ENCODE measurements at places on chromosomes 12 and 14.

DNA sequence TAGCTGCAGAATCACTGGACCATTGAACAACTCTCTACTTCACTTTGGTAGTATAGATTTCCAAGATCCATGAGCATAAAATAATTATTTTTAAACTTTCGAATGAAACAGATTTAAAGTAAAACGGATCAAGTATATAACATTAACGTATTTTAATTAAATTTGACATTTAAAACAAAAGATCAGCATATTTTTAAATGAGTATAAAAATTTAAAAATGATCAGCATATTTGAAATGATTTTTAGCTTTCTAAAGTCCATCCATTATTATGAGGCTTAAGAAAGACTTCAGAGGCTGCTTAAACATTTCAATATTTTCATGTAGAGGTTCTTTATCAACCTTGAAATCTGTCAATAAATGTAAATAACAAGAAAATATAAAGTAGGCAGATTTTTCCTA, 5.2 kb upstream of the USP15 start:
- DNase-seq, result no peak

- no peak for DNase-seq
These were observed 151.1 kb downstream of the DACT1 start for GRCh38 chr14:58788655-58789503.

GRCh38 chr12:89245090-89245489, 107.2 kb downstream of the DUSP6 start:
- no peak for DNase-seq

DNA sequence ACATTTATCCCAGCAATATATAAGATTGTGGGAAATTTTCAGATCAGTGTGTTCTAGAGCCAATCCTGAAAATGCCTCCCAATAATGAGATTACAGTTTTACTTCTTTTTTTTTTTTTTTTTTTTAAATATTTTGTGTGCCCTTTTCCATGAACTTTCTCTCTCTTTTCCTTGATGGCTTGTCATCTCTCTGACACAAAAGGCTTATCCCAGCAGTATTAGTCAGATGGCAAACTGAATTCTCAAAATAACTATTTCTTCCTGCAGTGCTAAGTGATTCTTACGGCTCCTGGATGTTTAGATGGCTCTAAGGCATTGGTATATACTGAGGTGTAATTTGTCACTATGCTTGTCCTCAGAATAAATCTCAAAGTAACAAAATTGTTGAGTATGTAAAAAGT, 86.7 kb downstream of the LRP6 start:
- no peak for DNase-seq

GRCh38 chr12:64801381-64801780, 23.1 kb upstream of the TBC1D30 start:
- no peak for DNase-seq

DNA sequence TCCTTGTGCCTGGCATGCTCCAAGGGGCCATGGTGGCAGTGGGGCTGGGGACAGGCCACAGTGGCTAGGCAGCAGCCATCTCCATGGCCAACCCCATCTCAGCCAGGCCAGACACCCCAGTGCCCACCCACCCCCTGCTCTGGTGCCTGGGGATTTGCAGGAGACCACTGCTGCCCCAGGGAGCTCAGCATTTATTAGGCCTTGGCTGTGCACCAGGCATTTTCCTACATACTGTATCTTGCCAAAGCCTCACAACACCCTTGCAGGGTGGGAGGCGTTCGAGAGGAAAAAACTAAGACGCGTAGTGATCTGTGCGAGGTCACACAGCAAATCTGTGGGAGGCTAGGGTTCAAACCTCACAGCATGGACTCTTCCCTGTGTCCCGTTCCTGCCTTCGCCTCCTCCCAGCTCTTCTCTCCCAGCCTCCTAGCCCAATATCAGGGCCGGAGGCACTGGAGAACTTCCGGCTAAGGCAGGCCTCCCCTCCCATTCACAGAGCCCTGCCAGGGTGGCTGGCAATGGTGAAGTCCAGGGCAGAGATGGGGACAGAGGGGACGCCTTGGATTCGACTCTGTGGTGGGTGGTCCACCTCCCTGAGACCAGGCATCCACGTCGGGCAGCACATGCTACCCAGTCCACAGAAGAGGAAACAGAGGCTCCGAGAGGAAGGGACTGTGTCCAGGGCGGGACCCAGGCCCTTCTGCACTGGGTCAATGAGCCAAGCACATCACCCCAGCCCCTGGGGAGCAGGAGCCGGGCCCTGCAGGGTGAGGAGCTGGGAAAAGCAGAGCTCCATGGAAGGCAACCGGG, 57.4 kb downstream of the FAM222A start:
- DNase-seq, result no peak

GRCh38 chr14:60328583-60328982, 79.6 kb downstream of the PPM1A start:
- no peak for DNase-seq

- DNase-seq, result no peak
These were observed 36.8 kb downstream of the ANO2 start for GRCh38 chr12:5908251-5908650.

DNA sequence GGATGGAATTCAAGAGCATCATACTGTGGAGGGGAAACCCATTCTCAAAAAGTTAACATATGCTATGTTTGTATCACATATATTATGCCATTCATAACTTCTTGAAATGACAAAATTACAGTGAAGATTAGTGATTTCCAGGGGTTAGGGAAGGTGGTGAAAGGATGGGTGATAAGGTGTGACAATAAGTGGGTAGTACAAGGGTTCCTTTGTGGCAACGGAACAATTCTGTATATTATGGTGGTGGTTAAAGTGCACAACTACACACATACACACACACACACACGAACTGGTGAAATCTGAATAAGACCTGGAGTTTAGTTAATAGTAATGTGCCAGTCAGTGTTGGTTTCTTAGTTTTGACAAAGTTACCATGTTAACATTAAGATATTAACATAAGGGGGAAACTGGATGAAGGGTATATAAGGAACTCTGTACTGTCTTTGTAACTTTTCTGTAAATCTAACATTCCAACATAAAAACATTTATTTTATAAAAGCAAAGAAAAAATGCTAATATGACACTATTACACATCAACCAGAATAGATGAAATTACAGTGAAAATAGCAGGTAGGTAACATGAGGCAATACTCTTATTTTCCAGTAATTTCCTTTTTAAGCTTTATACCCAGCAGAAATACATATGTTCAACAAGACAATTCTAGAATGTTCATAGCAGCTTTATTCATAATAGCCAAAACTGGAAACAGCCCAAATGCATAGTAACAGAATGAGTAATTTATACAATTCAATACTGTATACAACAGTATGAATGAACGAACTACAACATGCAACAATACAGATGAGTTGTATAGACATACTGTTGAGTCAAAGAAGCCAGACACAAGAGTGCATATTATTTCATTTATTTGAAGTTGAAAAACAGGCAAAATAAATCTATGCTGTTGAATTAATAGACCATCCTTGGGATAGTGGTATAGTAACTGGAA, 44.0 kb upstream of the OR5AU1 start:
- no peak for DNase-seq

- no peak for DNase-seq
These were observed 829.5 kb upstream of the MDGA2 start for GRCh38 chr14:48504921-48505320.

- DNase-seq, result no peak
These were observed 104.1 kb upstream of the PPP4R3A start for GRCh38 chr14:91614187-91614586.

- DNase-seq, result no peak
These were observed 12.5 kb upstream of the CACNA2D4 start for GRCh38 chr12:1930803-1931597.

DNA sequence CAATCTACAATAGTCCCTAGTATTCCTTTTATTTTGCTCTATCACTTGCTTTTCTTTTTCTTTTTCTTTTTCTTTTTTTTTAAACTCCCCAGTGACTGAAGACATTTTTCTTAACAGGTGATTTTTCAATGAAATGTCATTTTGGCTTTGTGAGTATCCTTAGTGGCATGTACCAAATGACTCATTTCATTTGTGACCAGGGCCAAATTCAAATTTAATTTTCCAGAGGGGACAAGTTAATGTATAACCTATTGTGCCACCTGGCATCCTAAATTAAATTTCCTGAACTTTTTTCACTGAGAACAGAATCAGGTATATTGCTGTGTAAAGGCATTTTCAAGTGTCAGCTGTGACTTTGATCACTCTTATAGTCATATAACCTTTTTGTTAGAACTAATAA, 39.7 kb upstream of the SYT1 start:
- no peak for DNase-seq

DNA sequence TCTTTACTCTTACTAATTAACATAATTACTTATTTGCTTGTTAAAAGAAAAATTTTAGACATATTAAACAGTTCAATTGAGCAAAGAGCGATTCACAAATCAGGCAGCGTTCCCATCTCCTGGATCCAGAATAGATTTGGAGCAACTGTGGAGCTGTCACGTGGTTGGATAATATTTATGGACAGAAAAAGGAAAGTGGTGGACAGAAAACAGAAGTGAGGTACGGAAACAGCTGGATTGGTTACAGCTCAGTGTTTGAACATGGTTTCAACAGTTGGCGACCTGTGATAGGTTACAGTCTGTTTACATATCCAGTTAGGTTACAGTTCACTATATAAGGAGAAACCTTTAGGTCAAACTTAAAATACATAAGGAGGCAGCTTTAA, 19.7 kb upstream of the FAM234B start:
- DNase-seq, result no peak

DNA sequence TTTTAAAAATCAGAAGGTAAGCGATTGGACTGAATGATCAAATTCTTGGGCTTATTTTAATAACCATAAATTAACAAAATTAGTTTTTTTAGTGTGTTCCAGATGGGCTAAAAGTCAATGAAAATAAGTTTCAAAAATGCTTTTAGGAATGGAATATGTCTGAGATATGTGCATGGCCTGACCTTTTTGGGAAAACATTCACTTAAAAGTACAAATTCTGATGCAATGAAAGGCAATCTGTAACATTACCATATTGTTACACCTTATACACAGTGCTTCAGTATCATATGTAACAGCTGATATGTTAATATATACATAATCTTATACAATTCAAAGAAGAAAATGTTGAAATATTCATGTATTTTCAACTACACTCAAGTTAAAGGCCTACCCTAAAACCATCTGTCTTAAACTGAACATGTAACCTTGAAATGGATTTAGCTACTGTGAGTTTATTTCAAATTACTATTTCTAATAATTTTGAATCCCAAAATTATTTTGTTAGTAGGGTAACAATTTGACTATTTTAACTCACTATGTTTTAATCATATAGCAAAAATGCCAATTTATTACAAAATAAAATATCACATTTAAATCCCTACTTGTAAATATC, 84.8 kb downstream of the EEA1 start:
- no peak for DNase-seq

DNA sequence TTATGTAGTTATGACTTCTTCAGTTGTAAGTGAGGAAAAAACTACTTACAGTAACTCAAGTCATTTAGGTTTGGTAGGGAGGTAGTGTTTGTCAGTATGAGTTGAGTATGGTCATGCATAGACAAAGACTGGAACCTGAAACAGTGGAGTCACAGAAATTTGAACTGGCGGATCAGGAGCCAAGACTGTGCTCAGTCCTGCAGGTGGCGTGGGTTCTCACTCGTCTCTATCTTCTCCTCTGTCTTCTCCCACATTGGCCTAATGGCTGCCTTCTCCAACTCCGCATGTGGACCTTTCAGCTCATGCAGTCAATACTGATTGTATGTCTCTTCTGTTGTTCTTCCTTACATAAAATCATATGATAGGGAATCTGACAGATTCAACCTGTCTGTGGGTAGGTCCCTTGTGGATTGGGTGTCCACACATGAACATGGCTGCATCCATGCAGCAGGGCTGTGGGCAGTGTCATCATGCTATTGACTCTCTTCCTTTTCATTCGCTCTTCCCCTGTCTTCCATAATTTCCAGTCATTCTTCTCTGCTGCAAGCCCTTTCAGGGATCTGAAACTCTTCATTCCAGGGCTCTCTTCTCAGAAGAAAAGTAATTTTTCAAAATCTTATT, 78.8 kb upstream of the NEDD1 start:
- DNase-seq, result no peak

DNA sequence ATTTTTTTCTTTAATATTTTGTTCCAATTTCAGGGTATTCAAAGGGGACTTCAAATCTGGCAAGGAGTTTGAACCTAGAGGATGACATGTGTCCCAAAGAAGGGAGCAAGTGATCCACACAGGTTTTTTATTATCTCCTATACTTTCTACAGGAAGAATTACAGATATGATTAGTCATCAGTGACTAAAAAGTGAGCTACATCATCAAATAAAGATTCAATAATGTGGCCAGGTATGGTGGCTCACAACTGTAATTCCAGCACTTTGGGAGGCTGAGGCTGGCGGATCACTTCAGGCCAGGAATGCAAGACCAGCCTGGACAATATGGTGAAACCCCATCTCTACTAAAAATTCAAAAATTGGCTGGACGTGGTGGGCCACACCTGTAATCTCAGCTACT, 24.2 kb downstream of the GLT8D2 start:
- DNase-seq, result no peak

GRCh38 chr14:50675597-50675996, 7.5 kb upstream of the SAV1 start:
- no peak for DNase-seq

DNA sequence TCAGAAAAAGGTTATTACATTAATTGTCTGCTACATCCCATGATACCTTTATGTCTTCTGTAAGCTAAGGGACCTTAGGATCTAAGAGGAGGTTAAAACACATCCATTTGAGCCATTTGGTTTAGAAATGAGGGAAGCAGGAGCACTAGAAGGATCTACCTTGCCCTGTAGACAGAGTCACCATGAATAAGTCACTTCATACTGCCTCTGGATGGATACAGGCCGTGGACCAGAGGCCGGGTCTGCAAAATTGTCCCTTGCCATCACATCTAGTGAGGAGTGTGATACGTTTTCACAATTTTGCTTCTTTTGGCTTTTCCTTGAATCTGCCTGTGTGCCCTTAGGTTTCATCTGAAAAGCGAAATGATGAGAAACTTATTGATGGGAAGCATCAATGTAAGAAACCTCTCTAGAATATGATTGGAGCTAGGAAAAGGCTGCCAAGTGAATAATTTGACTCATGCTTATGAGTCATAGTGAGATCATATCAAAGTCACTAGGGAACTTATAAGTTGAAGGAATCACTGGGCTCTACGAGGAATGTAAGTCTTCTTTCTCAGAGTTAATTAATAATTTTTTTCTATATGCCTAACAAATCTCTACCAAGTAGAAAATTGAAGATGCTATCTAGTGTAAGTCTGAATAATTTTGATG, 10.8 kb downstream of the GLRX5 start:
- no peak for DNase-seq

DNA sequence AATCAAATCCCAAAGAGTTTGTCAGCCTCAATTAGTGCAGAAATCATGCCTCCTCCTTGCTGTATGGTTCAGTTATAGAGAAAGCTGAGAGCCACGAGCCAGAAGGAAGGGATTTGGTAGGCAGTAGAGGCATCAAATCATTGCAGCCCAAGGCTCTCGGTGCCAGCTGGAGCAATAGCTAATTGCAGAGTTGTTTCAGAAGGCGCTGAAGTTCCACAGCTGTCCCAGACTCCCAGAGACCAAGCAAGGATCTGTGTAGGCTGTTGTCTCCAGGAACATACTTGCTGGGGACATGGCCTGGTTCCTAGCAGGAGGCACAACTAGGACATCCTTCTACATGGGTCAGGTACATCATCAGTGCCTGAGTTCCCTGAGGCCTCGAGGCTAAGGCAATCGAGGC, 80.4 kb upstream of the WSCD2 start:
- no peak for DNase-seq

- DNase-seq, result no peak
These were observed 1.3 kb downstream of the ARID4A start for GRCh38 chr14:58299401-58300330.
